ENCODE measurements at places on chromosomes 2 and 18.

- DNase-seq, result no peak
Observed at GRCh38 chr2:118519511-118519910, 327.9 kb downstream of the EN1 start.

DNA sequence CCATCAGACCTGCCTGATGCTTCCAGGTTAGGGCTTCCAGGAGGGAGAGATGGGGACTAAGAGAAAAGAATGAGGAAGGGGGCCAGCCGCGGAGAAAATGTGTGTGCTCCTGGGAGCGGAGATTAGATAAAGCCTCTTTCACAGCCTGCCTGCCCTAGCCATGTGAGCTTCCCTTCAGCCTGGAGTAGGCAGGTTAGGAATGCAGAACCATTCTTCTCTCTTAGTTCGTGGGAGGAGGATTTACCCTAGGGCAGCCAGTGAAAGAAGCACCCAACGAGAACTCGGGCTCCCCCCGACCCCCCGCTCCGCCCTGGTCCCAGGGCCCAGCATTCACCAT is 36.1 kb downstream of the POMC start:
- no peak for DNase-seq

DNA sequence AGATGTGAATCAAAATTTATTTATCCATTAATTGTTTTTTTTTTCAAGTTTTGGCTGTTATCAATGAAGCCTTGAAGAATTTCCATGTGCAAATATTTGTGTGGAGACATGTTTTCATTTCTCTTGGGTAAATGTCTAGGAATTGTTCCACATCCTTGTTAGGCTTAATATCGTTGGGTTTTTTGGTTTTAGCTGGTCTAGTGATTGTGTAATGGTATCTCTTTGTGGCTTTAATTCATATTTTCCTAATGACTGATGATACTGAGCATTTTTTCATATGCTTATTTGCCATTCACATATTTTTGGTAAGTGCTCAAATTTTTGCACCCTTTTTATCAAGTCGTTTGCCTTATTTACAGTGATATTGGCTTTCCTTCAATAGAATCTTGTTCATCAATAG is 250.3 kb upstream of the EPHA4 start:
- DNase-seq, result no peak

GRCh38 chr18:9731380-9731779 is 23.3 kb downstream of the RAB31 start:
- no peak for DNase-seq

- DNase-seq, result no peak
Observed at GRCh38 chr2:30899516-30900054, 92.3 kb upstream of the CAPN13 start.

DNA sequence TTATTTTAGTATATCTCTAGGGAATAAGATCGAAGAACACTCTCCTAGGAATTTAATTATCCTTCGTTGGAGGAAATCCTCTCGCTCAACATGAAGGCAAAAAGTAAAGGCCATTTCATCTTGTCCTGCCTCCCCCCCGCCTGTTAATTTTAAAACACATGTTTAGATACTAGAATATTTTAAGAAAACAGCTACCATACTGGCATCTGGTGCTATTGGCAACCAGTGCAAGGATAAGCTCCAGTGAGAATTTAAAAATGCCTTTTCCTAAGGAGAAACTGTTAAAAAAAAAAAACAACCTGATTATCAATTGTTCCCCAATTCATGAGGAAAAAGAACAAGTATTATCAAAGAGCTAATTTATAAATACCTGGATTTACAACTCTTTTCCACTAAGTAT is 864.7 kb downstream of the NRXN1 start:
- DNase-seq, result no peak

DNA sequence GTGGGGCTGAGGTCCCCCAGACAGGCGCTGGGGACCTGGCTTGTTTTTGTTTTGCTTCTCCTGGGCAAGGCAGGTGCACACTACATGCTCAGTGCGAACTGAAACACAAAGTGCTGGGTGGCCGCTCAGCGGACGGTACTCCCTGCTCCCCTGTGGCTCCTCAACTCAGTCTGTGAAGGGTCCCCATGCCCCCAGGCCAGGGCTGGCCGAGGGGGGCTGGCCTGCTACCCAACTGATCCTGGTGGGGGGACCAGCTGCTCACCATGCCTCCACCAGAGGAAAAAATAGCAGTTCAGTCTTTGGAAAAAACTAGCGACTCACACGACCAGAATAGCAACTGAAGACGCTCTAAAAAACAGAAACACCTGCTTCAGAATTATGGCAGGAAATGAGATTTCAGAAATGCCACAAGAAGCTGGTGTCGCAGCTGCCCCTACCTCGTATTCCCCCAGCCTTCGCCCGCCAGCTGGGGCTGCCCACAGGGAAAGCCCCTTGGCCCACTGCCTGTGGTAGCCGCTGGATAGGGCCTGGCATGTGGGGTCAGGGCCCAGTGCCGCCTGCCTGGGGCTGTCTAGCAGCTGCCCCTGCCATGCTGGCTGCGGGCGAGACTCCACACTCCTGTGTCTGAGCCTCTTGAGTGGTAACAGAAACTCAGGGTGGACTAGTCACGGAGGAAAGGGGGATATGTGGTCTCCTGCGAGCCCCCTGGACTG is 43.7 kb downstream of the MEX3C start:
- peak; percentile 79 for DNase-seq

GRCh38 chr18:36381075-36381474 is 83.6 kb downstream of the FHOD3 start:
- DNase-seq, result no peak

DNA sequence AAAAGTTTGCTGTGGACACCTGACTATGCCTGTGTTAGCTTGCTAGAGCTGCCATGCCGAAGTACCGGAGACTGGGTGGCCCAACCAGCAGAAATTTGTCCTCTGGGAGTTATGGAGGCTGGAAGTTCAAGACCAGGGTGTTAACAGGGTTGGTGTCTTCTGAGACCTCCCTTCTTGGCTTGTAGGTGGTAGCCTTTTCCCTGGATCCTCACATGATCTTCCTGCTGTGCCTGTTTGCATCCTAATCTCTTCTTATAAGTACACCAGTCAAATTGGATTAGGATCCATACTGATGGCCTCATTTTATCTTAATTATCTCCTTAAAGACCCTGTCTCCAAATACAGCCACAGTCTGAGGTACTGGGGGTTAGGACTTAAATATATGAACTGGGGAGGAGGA is 845 bp downstream of the TMEM177 start:
- no peak for DNase-seq

- DNase-seq, result no peak
Observed at GRCh38 chr2:196479350-196479749, 160.2 kb upstream of the CCDC150 start.

DNA sequence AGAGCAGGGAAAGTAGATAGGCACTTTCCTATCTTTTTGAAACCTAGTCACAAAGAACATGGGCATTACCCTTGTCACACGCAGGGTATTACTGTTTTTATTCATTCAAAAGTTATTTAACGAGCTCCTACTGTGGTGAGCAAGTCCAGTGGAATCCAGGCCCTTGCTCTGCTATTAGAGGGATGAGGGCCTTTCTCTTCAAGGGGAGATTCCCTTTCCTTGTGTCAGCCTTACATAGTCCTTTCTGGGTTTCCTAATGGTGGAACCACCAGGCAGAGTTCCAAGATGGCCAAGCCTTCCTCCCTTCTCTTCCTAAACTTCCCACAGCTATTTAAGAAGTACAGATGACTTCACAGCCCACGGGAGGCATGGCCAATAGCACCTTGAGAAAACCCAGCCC is 64.6 kb downstream of the SPTBN1 start:
- DNase-seq, result no peak

- DNase-seq, result no peak
Observed at GRCh38 chr2:96527286-96528005, 9.1 kb upstream of the ARID5A start.

- peak; percentile 60 for DNase-seq
Observed at GRCh38 chr2:203650860-203651613, 55.4 kb upstream of the CD28 start.

DNA sequence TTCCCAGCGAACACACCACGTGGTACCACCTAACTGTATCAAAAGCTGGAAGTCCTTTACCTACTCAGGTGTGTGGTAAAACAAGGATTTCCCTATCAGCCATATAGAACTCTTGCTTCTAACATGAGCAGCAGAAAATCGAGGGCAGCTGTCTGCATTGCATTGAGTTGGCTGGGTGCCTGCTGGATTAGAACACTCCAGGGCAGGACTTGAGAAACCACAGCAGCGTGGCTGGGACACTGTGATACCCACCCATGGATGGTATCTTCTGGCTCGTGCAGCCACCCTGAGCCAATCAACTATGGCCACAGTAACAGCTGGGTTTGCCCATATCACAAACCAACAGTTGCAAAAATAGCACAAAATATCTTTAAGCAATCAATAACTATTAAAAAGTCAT is 188.3 kb downstream of the FBXO15 start:
- DNase-seq, result no peak

Data from Jurkat, Clone E6-1 (cell line).